AG08396 (cell line): ENCODE measurements at places on chromosomes 2 and 18.
A peak's percentile ranks its signal among the peaks of the same experiment; 100 is the strongest.

- no peak for DNase-seq
These were observed 39.5 kb downstream of the SFT2D3 start for GRCh38 chr2:127740665-127741288.

GRCh38 chr2:33512112-33512511 is 35.7 kb downstream of the RASGRP3 start:
- no peak for DNase-seq

GRCh38 chr18:23828426-23828825 is 139.2 kb downstream of the LAMA3 start:
- DNase-seq, result no peak

DNA sequence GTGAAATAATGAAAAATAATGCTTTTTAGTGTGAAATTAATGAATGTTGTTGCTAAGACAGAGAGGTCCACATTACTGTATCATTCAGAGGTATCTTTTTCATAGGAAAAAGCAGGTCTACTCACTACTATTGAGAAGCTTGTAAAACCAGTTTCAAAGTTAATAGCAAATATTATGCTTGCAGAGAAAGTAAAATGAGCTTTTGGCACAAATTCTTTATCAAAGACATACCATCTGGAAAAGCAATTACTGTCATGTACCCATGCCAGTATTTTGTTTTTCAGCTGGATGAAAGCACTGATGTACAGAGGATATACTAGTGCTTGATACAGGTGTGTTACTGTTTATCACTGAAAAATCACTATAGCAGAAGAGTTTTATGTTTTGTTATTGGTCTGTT is 77.5 kb downstream of the NCOA1 start:
- DNase-seq, result no peak

DNA sequence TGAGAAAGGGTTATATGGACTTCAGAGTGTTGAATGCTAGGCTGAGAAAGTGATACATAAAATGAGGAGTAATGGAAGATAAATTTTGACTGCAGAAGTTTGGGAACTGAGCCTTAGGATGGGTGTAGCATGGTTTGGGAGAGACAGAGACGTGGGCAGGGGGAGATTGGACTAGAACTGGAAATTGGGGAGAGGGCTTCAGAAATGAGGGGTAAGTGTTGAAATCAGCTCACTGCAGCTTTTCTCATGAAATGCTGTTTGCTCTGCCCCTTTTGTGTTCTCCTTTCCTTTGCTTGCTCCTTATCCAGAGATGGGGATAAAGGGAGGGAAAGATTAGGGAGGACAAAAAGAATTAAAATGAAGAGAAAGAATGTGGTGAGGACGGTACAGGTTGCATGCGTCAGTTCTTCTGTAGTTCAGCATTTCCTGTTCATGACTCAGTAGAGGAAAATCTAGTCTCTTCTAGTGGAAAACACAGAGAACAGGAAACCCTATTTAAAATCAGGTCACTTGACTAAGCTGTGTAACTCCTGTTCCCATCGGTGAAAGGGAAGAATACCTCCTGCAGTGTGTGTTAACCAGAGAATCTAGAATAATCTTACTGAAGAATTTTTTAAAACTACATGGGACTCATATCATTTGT is 105.6 kb downstream of the CRIM1 start:
- no peak for DNase-seq

- no peak for DNase-seq
These were observed 225.0 kb upstream of the NT5C1B start for GRCh38 chr2:18814387-18814786.

DNA sequence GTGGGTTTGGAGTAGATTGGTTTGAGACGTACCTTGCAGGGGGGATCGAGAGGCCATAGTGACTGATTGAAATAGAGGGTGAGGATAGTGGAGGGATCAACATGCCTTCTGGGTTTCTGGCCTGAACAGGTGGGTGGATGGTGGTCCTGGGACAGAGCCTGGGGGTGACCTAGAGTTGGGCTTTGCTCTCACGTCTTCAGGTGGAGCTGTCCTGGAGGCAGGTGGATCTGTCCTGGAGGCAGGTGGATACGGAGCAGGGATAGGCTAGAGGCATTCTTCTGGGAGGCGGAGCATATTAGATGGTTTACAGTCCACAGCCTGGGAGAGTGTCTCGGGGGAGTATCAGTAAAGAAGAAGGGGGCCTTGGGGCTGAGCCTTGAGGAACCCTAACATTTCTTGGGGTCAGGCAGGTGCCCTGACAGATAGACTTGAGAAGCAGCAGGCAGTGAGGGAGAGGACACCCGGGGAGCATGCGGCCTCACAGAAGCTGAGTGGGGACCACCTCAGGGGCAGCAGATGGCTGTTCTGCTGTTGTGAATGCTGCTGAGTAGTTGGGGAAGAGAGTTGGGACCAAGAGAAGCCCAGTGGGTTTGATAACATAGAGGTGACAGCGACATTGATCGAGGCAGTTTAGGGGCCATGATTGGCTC is 1.6 kb downstream of the CAPN10 start:
- no peak for DNase-seq

DNA sequence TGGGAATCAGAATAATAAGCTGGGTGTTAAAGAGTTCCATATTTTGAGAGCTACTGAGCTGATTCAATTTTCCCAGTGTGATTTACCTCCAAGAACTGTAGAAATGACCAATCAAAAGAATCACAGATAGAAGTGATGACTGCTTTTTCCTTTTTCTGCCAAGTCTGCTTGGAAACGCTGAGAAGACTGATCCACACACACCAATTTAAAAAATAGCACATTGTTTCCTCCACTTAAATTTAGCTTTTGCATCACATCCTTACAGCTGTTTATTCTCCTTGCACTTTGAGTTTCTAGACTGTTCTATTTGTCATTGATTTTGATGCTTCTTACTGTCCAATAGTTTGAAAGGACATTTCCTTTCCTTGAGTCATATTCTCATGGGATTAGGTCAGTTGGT is 590.3 kb upstream of the CHAC2 start:
- DNase-seq, result no peak

DNA sequence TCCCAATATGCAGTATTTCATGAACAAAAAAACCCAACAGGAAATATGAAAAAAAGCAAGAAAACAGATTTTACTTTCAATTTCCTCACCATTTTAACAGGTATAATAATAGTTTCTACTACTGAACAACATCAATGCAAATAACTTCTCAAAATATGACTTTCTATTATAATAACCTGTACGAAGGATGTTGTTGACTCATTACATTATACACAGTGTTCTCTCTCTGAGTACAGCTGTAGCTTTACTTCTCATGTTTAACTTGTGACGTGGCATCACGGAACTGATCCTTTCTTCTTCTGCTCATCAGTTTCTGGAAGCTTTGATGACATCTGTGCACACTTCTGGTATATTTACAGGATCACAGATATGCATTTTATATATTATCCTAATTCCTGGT is 40.0 kb downstream of the FAM228A start:
- DNase-seq, result no peak

GRCh38 chr18:56353663-56354260 is 284.6 kb downstream of the TXNL1 start:
- no peak for DNase-seq

DNA sequence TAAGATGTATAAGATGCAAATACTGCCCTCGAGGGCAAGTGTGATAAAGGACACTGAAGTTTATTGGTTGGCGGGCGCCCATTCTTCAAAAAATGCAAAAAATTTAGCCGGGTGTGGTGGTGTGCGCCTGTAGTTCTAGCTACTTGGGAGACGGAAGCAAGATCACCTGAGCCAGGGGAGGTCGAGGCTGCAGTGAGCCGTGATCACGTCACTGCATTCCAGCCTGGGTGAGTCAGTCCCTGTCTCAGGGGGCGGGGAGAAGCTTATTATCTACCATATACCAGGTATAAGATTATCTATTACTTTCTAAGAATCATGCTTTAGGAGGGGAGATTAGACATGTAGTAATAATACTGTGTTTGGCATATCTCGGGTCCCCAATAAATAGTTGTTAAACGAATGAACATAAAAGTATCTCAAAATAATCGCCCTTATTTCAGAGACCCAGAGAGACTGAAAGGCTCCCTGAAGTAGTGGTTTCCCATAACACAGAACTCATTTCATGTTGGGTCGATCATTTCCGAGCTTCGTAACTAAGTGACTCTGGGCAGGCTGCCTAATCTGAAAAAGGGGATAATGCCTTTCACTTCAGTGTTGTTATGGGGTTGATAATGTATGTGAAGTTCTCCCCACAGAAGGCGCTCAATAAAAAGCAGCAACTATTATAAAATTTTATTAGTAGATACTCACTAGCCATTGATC is 1.2 kb upstream of the SELENOI start:
- no peak for DNase-seq

- DNase-seq, result no peak
These were observed 379.5 kb upstream of the MAP2 start for GRCh38 chr2:209044307-209044706.

DNA sequence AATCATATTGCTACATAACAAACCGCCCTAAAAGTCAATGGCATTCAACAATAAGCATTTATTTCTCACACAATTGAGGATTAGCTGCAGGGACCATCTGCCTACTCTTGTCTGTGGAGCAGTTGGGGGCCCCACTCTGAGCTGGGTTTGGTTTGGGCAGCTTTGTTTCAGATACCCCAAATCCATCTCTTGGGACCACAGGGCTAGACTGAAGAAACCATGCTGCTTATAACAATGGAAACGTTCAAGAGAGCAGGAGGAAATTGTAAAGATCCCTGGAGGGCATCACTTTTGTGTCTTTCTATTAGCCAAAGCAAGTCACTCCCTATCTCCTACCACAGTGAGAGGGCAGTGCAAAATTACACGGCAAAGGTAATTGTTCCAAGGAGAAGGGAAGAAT is 146.5 kb upstream of the MGAT5 start:
- DNase-seq, result no peak

DNA sequence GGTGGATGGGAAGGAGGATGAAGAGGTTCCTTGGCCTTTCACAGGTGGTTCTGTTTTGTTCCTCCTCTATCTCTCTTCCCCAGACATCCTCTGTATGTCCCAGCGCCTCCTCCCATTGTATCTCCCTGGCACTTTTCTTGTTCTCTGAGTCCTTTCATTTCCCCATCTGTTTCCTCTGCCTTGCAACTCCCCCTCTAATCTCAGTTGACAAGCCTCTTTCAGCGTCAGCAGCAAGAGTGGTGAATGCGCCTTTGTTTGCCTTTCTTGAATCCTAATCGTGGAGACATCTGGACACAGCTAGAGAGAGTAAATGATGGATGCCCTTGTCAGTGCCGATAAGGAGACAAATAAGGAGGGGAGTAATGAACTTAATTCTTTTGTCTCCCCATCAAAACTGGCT is 167.0 kb downstream of the NDUFA10 start:
- DNase-seq, result no peak

- no peak for DNase-seq
These were observed 107.5 kb downstream of the SLC8A1 start for GRCh38 chr2:40344364-40344763.

GRCh38 chr2:163640542-163641193 is 95.1 kb downstream of the FIGN start:
- no peak for DNase-seq

- no peak for DNase-seq
These were observed 87.0 kb upstream of the ITGA6 start for GRCh38 chr2:172340394-172340793.

- DNase-seq, result peak; percentile 37
These were observed 5.0 kb downstream of the FZD7 start for GRCh38 chr2:202038471-202039277.

GRCh38 chr2:30981096-30981495 is 157.1 kb downstream of the GALNT14 start:
- no peak for DNase-seq

DNA sequence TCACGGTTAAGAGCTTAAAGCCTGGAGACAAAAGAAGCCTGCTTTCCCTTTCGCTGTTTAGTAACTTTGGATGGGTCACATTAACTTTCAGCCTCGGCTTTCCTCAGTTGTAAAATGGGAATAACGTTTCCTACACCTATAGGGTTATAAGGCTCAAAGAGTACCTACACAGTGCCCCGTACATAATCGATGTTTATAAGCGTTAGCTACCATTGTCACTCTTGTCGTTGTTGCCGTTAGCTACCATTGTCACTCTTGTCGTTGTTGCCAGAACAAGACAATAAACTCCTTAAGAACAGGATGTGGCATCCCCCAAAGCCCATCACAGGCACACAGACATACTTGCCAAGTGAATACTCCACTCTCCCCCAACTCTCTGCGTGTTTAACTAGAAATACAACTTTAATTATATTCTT is 901 bp upstream of the MFSD6 start:
- no peak for DNase-seq
